Right renal cortex interstitium (tissue), 3 donors: ENCODE measurements at places on chromosomes 3 and 15. TPM values are rescaled to one million over a fixed set of nuclear protein-coding genes. Genes with fewer than 3 reads are reported as not detected.

DNA sequence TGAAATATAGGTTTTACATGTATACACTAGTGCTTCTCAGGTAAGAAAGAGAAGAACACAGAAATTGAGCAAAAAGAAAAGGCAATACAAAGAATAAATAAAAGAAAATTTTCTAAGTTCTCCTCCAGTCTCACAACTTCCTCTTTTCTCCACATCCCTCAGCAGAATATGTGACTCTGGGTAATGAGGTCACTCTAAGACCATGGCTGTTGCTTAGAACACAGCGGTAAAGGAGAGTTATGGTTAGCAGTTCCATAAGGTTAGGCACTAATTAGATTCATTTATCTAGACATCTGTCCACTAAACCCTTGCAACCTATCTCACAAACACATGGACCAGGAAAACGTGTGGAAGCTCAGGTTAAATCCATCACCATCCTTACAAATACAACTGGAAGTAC is 47.9 kb downstream of the IGSF11 start:
- no peak for DNase-seq

GRCh38 chr3:173584838-173585831 is 187.6 kb downstream of the NLGN1 start:
- DNase-seq, result peak; percentile 32

- no peak for DNase-seq
Measured at GRCh38 chr3:113712129-113712528, 15.7 kb upstream of the USF3 start.

DNA sequence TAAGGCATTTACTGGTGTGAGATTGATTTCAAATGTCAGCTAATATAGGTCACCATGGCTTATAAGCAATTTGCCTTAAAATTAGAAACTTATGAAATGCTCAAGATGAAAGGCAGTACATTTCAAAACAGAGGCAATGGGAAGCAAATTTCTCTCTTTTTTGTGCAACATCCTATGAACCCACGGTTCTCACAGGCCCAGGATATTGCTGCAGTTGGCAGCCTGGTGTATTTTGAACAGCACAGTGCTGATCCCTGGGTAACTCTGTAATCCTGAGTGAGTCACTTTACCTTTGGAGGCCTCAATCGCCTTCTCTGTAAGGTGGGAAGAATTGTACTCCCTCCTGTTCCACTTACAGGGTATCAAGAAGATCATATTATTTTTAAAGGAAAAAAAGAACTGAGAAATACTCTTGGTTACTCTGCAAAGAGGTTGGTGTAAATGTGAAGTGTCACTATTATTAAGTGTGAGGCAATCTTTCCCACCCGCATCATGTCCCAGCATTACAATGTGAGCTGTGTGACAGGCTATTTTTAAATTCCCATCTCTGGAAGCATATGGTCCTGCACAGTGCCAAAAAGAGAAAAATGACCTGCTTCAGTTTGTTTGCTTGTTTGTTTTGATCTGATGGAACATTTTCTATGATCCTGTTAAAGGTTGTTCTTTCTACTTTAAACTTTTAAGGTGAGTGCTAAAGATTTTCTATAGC is 190.1 kb upstream of the LPP start:
- no peak for DNase-seq

The SPTSSB gene
- 3.4 TPM for polyA plus RNA-seq

GRCh38 chr3:159795681-159796175 is 192.9 kb upstream of the IL12A start:
- DNase-seq, result no peak

The SLC28A2 gene
- 0.43 TPM for polyA plus RNA-seq

The DNAH12 gene
- polyA plus RNA-seq, result 2.0 TPM

DNA sequence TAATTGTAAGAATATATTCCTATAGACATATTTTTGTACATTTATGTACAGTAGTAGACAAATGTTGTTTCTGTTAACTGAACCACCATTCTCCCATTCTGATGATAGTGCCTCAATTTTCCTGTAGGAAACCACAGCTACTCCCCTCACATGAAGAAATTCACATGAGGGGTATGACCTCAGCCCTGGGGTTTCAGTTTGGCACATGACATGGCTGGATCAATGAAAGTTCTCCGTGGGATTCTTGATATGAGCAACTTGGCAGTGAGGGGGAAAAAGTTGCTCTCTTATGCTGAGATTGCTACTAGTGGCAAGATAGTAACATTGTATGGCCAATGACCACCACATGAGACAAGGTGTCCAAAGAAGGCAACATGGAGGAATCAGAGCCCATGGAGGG is 1090.3 kb upstream of the CFAP20DC start:
- DNase-seq, result no peak

DNA sequence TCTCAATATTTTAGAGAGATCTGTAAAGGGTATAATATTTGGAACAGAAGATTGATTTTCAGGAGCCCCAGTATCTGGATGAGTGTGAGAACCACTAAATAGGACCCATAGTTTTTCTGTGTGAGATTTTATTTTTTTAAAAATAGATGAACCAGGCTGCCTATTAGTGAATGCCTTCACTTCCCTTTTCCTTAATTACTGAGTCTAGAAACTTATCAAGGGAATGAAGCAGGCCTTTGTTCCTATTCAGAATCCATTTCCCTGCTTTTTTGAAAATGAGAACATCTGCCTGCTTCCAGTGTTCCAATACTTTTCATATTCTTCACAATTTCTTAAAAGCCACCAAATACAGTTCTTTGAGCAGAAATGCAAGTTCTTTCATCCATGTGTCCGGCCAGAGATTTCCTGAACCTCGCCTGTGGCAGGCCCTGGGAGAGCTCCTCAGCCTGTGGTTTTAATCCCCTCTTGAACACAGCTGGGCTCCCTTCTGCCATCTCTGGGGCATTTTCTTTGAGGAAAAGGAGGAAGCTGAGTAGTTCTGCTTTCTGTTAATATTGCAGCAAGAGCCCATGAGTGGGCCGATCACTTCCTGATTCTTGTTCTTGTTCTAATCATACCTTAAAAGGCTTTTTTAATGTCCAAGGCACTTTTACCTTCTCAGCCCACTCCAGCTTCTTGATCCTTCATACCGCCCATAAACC is 4.7 kb downstream of the EHD4 start:
- DNase-seq, result no peak

The TRIM59 gene
- polyA plus RNA-seq, result 18.1 TPM

DNA sequence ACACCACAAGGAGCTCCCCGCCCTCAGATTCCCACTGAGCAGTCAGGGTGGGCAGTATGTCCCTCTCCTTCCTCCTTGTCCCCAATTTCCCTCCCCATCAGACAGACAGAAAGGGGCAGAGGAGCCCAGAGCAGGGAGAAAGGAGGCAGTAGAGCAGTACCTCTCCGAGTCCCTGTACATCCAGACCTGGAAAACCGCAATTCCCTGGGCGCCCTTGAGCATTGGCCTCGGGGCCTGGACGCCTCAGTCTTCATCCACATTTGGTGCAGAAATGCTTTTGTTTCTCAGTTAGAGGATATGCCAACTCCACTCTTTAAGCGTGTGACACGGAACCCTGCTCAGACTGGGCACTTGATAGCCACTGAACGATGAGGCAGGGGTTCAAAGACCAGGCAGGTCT is 5.9 kb downstream of the ISG20 start:
- DNase-seq, result no peak

GRCh38 chr3:170355738-170356595 is 1.5 kb upstream of the SKIL start:
- DNase-seq, result no peak

GRCh38 chr3:2645001-2645400 is 465.2 kb downstream of the IL5RA start:
- DNase-seq, result no peak

- no peak for DNase-seq
Measured at GRCh38 chr3:186109897-186110803, 1.3 kb upstream of the ETV5 start.

- DNase-seq, result no peak
Measured at GRCh38 chr3:149314807-149315578, 18.4 kb downstream of the TM4SF18 start.

The NANOGP8 gene
- polyA plus RNA-seq, result 0.22 TPM

GRCh38 chr15:94269954-94270353 is 38.6 kb downstream of the MCTP2 start:
- no peak for DNase-seq

DNA sequence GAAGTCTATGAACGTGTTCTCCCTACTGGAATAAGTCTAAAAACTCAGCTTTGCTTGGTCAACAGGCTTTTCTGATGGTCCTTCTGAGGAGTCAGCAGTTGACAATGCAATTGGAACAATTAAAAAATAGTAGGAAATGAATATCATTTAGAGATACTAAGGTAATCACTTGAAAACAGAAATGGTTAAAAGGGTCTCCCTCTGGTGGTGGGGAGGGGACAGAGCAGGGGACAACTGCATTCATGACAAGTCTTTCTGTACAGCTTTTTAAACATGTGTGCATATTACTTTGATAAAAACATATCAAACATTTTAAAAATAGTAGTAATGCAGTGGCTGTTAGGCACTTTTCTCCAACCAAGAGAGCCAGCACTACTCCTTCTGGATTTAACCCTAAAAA is 119.9 kb upstream of the FHIT start:
- DNase-seq, result no peak

The RBMS3 gene
- polyA plus RNA-seq, result 11.6 TPM

DNA sequence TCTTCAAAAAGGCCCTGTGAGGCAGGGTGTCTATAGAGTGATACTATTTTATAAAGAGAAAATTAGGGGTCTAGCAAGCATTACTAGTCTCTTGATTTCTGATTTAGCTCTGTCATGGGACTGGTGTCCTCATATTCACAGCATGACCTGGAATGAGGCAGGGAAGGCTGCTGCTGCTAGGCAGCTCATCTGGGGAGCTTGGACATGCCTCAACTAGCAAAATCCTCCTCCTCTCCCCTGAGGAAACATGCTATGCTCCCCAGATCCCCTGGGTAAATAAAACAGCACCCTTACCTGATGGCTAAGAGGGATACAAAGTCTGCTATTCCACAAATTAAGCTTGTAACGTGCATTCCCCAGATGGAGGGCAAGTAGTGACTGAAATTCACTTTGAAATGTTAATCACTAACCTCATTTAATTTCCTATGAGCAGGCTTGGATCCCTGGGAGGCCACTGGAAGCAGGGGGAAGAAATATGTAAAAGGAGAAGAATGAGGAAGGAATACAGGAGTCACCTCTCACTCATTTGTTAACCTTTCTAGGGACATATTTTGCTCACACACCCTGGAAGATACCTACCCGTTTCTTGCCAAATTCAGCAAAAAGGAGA is 709.4 kb downstream of the SQOR start:
- DNase-seq, result no peak

- DNase-seq, result no peak
Measured at GRCh38 chr3:37770938-37771918, 90.5 kb upstream of the CTDSPL start.

GRCh38 chr3:116135457-116136085 is 309.7 kb downstream of the LSAMP start:
- peak; percentile 76 for DNase-seq

The SEMA6D gene
- polyA plus RNA-seq, result 28.4 TPM

DNA sequence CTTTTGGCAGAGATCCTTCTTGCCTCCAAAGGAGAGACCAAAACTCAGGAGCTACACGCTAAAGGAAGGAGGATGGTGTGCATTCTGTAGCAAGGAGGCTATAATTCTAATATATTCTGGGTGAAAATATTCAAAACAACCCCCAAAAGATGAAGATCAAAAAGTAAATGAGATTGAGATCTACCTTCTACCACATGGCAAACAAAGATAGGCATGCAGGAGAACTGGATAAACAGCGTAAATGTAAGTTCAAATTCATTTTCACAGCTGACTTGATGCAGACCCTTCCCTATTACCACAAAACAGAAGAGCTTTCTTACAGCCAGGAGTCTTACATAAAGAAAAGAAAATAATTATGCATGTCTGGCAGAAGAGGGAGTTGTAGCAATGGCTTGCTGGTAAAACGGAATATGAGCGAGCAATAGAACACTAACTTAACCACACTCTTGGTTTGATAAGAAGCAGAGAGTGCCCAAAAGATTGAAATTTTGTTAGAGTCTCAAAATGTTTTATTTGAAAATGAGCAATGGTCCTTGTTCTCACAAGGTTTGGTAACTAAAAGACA is 272.7 kb downstream of the MECOM start:
- DNase-seq, result no peak

GRCh38 chr3:194936659-194937058 is 251.0 kb downstream of the FAM43A start:
- no peak for DNase-seq

DNA sequence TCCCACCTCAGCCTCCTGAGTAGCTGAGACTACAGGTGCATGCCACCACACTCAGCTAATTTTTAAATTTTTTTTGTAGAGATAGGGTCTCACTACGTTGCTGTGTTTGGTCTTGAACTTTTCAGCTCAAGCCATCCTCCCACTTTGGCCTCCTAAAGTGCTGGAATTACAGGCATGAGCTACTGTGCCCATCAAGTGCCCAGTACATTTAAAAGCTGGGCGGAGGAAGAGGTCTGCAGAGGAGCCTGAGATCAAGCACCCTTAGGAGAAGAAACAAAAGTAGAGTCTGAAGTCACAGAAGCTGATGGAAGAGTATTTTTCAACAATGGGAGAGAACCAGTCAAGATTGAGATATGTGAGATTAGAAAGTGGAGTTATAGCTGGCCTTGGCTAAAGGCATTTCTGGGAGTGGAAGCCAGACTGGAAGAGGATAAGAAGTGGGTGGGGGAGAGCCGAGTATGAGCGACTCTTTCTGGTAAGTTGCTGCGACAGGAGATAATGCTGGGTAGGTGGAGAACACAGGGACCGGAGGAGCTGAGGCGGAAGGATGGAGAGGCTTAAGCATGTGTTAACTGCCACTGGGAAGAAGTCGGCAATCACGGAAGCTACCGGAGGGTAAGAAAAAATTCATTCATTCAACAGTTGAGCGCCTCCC is 782 bp upstream of the IREB2 start:
- DNase-seq, result no peak

- DNase-seq, result no peak
Measured at GRCh38 chr3:195180490-195181112, 90.4 kb downstream of the XXYLT1 start.

GRCh38 chr15:67422296-67422695 is 98.6 kb upstream of the C15orf61 start:
- DNase-seq, result no peak

The SPINK8 gene
- 0.37 TPM for polyA plus RNA-seq

DNA sequence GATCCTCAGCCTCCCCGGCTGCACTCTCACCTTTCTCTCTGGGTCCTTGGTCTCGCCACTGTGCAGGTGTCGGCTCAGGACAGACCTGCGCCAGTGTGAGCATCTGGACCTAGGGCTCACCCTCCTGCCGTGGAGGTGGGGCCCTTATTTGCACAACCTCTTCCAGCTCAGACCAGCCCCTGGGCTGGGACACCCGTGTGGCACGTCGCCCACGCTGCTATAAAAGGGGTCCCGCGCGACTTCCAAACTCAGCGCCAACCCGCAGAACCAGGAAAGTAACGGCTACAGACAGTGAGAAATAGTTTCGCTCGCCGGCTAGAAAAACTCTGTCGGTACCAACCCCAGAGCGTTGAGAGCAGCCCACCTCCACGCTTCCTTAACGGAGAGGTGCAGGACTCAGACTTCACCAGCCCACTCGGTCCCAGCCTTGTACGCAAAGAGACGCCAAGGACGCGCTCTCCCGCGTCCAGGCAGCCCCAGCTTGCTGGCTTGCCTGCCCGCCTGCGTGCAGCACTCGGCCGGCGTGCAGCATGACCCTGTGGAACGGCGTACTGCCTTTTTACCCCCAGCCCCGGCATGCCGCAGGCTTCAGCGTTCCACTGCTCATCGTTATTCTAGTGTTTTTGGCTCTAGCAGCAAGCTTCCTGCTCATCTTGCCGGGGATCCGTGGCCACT is at the start of the genes DUOX2 and DUOXA2:
TSS of gene DUOX2 (minus strand) at position 97 of the 675 bp plus-strand sequence. CDS start 761 bp downstream, outside the sequence.
TSS of gene DUOXA2 (plus strand) at position 251 of the 675 bp plus-strand sequence. CDS start at position 531, 280 bp downstream.
- DNase-seq, result no peak

The UCN2 gene
- polyA plus RNA-seq, result 0.25 TPM

GRCh38 chr3:161393310-161393709 is 22.0 kb upstream of the SPTSSB start:
- DNase-seq, result no peak
